ENCODE measurements at places on chromosomes 13 and 19.
A peak's percentile ranks its signal among the peaks of the same experiment; 100 is the strongest.

DNA sequence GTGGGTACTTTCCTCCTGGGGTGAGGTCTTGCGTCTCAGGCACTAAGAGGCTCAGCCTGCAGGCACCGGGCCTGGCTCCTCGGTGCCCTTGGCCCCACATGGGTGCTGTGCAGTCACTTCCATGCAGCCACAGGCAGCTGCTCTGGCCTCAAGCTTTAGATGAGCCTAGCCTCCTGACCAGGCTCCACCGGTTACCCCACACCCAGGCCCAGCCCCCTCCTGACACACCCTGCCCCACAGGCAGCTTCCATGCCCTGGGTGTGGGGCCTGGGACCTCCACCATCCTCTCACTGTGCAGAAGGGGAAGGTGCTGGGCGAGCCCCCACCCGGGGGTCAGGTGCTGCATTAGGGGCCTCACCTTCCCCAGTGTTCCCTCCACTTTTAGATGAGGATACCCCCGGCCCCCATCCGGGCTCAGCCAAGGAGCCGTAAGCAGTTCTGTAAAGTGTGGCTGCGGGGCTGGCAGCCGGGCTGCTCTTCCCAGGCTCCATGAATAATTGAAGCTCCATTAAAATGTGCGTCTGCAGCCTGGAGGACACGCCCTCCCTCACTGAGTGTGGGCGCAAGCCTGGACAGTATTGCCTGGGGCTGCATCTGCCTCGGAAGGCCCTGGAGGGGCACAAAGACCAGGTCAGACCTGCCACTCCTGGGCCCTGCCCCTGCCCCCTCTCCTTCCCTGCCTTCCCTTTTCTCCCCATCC is 72.5 kb upstream of the KCTD15 start:
- DNase-seq = no peak

DNA sequence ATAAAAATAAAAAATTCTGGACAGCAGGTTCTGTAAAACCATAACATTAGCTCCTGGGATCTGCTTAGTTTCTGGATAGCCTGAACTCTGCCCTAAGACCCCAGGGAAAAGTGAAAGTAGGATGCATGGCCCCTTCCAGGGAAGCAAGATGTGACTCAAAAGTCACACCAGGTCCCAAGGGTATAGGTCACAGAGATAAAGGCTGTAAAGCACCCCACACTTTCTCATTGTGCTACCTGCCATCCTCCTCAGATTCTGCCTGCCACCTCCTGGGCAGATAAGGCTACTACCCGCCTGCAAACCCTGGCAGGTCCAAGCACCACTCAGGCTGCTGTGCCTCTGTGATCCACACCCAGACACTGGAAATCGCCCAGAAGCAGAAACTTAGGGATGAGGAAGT is 20.6 kb downstream of the FFAR2 start:
- peak; percentile 51 for DNase-seq

DNA sequence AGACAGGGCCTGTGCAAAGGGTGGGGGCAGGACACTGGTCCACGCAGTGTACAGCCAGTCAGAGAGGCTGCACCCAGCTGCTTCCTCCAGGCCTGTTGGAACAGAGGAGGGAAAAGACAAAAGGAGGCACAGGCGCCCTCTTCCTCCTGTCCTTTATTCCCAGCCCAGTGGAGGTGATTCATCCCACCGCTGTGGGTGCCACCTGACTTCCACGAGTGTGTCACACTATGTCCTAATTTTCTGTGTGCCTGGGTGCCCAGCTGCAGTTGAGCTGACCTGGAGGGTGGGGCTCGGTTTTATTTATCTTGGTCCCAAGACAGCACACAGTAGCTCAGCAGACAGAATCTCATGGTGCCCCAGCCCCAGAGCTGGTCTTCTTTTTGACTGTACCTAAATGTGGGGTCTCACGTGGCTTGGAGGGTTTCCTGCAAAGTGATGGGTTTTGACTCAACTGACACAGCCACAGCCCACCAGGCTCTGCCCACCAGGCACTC is 9.0 kb downstream of the EPS15L1 start:
- DNase-seq = no peak

DNA sequence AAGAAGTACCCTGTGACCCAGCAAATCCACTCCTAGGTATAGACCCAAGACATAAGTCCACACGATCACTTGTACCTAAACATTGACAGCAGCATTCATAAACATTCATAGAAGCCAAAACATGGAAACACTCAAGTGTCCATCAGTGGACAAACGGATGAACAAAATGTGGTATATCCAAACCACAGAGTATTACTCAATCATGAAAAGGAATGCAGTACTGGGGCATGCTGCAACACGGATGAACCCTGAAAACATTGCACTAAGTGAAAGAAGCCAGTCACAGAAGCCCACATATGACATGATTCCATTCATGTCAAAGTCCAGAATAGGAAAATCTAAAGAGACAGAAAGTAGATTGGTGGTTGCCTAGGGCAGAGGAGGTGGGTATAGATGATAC is 22.8 kb upstream of the CCNE1 start:
- DNase-seq = no peak

DNA sequence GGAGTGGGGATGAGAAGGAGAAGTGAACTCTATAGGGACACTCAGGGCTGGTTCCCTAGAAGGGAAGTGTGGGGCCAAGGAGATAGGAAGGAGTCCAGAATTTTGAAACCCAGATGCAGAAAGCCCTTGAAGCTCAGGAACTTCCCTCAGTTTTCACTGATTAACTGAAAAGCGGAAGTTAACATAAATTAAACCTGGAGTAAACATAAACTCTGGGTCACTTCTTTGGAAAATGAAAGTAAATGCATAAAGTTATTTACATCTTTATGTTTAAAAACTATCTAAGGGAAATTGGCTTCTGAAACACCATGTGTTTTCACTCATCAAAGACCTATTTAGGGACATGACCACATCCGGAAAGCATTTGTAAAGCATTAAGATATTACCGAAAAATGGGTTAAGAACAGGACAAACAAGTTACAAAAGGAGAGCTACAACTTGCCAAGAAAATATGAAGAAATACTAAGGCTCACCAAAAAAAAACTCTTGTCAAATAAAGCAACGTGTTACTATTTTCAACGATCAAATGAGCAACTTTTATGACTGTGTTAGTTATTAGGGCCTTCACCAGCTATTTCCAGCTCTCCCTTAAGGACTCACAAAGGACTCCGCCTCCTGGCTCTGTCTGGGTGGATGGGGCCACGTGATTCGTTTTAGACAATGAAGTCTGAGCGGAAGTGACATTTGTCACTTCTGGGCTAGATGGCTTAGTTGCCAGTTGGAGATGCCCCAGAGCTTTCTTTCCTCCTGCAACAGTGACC is 439.1 kb upstream of the ZNF507 start:
- DNase-seq = no peak

DNA sequence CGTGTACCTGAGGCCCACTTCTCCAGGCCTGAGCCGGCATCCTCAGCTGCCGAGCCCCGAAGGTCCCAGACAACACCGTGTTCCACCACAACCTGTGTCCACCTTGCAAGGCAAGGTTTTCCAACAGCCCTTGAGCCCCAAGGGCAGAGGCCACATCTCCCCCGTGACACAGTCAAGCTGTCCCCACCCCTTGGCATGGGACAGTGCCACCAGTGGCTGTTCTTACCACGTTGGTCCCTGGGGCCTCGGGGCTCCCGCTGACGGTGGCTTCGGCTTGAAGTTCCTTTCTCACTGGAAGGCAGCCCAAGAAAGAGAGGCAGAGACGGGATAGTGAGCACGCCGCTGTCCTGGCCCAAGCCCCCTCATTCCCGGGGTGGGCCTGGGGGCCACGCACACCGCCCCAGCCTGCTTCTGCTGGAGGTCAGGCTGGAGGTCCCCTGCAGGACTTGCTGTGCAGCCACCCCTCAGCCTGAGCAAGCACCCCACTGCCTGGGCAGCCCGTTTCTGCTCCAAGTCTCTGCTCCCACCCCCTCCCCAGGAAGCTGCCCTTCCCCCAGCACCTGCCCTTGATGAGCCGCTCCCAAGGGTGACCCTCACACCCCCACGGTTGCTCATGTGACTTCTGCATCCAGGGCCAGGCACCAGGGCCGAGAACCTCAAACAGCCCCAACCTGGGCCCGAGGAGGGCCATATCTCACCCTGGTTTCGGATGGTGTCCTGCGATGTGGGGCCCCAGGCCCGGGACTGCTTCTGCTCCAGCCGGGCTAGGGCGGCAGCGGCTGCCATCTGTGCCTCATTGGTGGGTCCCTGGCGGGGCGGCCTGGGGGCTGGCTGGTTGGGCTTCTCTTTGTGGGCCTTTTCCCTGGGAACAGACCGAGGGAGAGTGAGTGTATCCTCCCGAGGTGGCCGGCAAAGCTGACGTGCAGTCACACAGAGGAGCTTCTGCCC is 4.1 kb downstream of the UBXN6 start:
- DNase-seq = no peak

DNA sequence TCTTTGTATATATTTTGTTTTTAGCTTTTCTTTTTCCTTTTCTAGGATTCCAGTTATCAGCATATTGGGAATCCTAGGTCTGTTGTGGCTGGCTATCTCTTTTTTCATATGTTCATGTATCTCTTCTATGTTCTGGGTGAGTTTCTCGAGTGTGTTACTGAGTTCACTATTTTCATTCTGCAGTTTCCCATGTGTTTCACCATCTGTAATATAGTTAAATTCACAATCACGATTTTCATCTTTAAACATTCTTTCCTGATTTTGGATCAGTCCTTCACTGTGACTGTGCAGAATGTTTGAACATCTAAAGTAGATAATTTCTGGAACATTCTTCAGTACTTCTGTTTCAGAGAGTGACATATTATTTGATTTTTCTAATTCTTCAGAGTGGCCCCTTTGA is 862.1 kb downstream of the OLFM4 start:
- no peak for DNase-seq

DNA sequence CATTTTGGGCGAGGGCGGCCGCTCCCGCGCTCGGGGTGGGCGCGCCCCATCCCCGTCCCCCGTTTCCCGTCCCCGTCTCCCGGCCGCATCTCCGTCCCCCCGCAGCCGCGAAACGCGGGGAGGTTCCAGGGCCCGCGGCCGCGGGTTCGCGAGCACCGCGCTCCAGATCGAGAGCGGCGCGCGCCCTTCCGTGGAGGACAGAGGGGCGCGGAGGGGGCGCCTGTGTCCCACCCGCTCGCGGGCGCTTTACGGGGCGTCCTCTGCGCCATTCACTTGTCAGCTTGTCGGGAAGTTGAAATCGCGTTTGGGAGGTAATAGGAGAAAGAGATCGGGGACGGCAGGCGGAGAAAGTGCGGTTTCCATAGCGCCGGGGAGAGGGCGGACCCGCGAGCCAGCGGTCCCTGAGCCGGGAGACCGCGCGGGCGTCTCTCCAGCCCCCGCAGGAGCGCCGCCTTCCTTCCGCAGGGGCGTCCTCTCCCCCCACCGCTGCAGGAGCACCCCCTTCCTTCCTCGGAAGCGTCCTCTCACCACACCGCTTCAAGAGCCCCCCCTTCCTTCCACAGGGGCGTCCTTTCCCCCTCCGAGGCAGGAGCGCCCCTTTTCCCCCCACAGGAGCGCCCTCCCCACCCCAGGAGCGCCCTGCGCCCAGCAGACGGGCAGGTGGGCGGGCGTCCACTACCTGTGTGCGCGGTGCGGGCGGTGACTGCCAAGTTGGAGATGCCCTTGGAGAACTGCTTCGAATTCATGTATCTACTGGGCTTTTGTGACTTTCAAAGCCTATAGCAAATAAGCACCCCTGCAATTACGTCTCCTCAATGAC is 962 bp upstream of the IRS2 start:
- no peak for DNase-seq

GRCh38 chr13:41780715-41781706 is 179.9 kb downstream of the VWA8 start:
- no peak for DNase-seq

DNA sequence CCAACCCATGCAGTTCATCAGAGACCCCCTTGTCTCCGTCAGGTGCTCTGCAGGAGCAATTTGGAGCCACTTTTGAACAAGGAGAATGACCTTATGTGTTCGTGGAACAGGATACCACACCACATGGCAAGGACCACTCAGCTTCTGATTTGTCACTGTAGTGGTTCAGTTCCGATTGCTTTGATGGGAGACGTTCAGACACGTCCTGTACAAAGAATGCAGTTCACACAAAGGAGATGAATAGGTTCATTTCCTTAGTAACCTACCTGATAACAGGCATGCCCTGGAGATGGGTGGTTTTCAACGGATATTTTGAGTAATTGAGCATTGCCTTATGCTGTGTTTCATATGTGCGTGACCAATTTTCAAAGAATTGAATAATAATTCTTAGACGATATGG is 17.2 kb downstream of the FGF9 start:
- DNase-seq = no peak

- no peak for DNase-seq
Observed at GRCh38 chr13:110140099-110140498, 166.9 kb downstream of the COL4A1 start.

DNA sequence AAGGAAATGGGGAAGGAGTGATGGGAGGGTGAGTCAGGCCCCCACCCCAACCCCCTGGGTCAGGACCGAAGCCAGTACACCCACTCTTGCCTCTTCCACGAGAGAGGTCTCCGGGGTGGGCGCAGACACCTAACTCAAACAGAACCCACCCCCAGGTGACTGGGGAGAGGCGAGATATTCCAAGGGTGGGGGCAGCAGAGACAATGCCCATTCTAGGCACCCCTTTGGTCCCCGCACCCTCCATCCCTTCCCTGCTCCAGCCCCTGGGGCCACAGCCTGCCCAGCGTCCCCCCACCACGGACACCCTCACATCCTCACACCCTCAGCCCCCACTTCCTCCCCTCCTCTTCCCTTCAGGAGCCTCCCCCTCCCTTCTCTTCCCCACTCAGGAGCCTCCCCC is 682 bp downstream of the ZSCAN18 start:
- DNase-seq = no peak

DNA sequence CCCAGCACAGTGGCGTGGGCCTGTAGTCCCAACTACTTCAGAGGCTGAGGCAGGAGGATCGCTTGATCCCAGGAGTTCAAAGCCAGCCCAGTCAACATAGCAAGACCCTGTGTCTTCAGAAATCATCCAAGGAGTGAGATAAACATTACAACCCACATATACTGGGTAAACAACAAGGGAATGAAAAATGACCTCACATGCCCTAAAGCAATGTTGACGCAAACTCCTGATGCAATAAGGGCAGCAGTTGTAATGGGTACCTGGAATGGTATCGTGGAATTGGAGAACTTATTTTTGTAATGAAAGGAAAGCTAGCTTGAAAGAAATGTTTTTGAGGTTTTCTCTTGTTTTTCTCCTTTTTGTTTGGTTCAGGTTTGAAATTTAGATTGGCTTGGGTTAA is 24.5 kb upstream of the LGALS16 start:
- no peak for DNase-seq

GRCh38 chr19:3969435-3970312 is 1.2 kb downstream of the DAPK3 start:
- DNase-seq = no peak

- no peak for DNase-seq
Observed at GRCh38 chr13:77537289-77537919, 1.9 kb downstream of the SCEL start.

GRCh38 chr19:32988724-32989123 is 16.7 kb downstream of the FAAP24 start:
- no peak for DNase-seq

- no peak for DNase-seq
Observed at GRCh38 chr13:80906860-80907259, 565.9 kb upstream of the SPRY2 start.

GRCh38 chr19:30620354-30620753 is 248.2 kb downstream of the ZNF536 start:
- DNase-seq = no peak
